Myocyte (in vitro differentiated cells): ENCODE measurements at places on chromosomes 1 and 21. TPM values are rescaled to one million over a fixed set of nuclear protein-coding genes. Genes with fewer than 3 reads are reported as not detected.

Gene CELA2A
- total RNA-seq, result 0.57 TPM in 1 of 2 replicates, not detected in the other

Gene C8B
- total RNA-seq, result not detected in 2 replicates

- DNase-seq, result peak; percentile 79
Measured at GRCh38 chr1:244599937-244600350, 53.0 kb upstream of the DESI2 start.

DNA sequence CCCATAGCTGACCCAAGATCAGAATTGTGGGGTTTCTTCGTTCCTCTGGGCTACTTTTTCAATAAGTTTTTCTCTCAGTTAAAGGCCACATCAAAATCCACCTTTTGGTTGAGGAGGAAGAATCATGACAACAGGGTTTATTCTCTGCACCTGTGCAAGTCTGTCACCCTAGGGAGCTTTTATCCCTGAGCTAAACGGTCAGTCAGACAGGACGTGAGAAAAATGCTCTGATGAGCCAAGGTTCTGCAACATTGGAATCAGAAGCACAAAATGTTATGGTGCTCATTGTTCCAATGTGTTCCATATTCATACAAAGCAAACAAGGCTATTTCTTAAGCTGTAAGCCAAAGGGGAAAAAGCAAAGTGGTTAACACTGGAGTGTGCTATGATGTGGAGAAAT is 7.4 kb upstream of the ERICH3 start:
- peak; percentile 45 for DNase-seq

Gene TFF3
- total RNA-seq, result 0.83 and 3.1 TPM in 2 replicates

Gene UBE2G2
- 98.0 and 99.8 TPM in 2 replicates for total RNA-seq

- DNase-seq, result no peak
Measured at GRCh38 chr1:106027871-106028270, 1028.6 kb upstream of the PRMT6 start.

DNA sequence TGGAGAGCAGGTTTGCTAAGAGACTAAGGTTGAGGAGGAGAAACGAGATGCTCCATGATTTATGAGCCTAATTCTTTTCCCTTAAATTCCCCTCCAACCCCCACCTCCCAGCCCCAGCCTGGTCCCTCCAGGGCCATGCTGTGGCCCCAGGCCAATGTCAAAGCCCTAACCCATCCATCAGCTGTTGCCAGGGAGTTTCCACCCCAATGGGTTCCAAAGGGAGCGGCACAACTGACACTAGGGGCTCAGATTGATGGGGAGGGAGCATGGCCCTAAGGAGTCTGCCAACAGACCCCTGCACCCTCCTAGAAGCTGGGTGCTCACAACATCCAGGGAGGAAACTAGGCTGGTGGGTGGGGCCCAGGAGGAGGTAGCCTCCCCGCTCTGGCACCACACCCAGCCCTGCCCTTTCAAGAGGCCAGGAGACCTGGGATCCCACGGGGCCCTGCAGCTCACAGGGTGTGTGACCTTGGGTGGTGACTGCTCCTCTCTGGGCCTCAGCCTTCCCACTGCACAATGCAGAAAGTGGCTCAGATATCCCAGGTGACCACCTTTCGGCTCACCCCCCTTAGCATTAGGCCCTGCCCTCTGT is 12.9 kb downstream of the AHDC1 start:
- no peak for DNase-seq

GRCh38 chr1:115980998-115981993 is 5.0 kb downstream of the SLC22A15 start:
- DNase-seq, result peak; percentile 71

DNA sequence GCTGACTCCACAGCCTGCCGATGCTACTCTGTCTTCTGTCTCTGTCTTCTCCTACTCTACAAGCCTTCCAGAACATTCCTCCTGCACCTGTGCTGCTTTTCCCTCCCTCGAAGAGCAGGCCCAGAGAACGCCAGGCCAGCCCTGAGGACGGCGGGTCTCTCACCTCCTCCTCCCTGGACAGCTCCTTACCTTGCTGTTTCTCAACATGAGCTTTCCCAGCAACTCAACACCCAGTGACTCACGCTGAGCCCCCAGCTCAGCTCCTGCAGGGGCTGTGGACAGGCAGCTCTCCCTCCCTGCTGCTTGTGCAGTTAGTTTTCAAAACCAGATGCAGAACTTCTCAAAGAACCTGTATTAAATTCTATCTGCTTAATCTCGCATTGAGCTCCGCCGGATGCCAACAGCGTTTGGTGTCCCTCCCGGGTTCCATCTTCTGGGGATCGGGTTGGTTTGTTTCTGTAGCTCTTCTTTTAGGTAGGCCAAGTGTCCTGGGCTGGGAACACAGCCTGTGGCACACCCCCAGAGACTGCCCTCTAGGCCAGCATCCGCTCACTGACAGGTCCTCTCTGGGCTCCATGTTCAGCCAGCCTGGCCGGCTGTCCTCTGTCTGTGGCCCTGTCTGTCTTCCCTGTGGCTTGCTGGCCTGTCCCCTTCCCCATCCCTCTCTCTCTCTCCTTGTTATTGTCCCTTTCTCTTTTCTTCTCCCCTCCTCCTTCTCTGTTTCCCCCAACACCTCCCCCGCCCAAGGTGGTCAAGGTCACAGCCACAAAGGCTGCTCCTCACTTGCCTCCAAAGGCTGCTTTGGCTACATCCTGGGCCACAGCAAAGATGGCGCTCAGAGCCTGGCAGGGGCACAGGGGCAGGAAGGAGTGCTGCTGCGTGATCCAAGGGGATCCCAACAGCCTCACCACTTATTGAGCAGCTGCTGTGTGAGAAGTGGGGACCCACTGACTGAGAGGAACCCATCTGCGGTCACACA is 391.0 kb downstream of the MATN1 start:
- DNase-seq, result no peak

DNA sequence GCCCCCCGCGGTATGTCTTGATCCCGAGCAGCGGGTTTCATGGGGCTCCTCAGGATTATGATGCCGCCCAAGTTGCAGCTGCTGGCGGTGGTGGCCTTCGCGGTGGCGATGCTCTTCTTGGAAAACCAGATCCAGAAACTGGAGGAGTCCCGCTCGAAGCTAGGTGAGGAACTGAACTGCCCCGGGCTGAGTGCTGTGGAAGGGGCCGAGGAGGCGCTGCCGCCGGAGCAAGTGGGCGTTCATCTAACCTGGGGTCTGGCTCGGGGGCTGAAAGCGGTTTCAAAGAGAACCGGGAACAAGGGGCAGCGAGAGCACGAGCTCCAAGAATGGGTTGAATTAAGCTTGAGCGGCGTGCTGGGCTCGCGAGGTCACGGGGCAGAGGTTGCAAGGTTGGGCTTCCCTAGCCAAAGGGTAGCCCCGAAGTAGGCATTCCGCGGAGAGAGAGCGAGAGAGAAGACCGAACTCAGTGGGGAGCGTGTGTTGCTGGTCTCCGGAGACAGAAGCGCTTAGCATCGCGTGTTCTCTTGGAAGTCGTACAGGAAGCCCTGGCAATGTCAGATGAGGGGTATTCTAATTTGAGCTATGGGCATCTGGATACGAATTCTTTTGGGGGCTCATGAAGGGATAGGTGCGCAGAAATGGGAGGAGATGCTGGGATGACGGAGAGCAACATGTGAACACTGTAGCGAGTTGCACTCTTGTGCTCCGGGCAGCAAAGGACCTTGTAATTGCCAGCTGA is 732 bp downstream of the HS2ST1 start:
- DNase-seq, result peak; percentile 69

Gene TMEM81
- 2.3 and 2.5 TPM in 2 replicates for total RNA-seq

GRCh38 chr1:95072117-95072516 is 634 bp downstream of the ALG14 start:
- DNase-seq, result no peak

Gene OR2AK2
- total RNA-seq, result not detected in 2 replicates
